Psoas muscle (tissue), 8 donors: ENCODE measurements at places on chromosomes 13 and 19.

DNA sequence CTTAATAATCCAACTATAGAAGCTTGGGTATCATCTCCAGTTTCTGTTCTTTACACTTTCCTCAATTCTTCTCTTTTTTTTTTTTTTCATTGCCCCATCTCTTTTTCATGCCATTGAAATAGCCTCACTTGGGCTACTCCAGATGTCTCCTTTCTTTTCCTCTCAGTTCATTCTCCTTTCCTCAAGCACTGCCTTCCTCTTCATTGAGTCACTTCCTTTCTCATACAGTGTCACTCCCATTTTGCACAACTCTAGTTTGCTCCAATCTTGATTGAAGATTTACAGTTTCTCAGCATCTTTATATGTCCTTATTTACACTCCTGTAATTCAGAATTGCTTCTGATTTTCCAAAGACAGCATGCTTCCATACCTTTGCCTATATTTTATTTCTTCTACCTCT lies 61.3 kb downstream of the IPO5 start:
- no peak for DNase-seq

- no peak for DNase-seq
Observed at GRCh38 chr13:100951016-100951415, 276.4 kb upstream of the TMTC4 start.

DNA sequence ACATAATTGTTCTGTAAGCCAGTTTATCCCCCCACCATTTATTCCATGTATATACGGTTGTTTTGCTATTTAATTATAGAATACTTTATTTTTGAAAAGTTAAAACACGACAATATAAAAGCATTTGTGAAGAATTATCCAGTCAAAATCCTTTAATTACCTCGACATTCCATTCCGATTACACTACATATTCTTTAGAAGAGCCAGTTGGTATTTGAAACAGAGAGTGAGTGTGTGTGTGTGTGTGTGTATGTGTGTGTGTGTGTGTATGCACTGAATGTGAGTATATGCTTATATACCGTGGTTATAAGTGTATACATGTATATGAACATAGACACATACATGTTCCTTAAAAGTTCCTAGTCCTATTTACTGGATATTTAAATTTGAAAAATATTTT lies 87.8 kb upstream of the KLF5 start:
- no peak for DNase-seq

GRCh38 chr19:16104722-16105121 lies 7.0 kb upstream of the RAB8A start:
- no peak for DNase-seq

- DNase-seq = no peak
Observed at GRCh38 chr19:33471111-33471996, 50.2 kb downstream of the PEPD start.

GRCh38 chr19:8610041-8610935 lies at the start of gene ADAMTS10:
Gene ADAMTS10, minus strand, starts transcription at chr19:8610715. Its CDS starts 5,005 bp downstream, at chr19:8605710.
- DNase-seq = no peak

DNA sequence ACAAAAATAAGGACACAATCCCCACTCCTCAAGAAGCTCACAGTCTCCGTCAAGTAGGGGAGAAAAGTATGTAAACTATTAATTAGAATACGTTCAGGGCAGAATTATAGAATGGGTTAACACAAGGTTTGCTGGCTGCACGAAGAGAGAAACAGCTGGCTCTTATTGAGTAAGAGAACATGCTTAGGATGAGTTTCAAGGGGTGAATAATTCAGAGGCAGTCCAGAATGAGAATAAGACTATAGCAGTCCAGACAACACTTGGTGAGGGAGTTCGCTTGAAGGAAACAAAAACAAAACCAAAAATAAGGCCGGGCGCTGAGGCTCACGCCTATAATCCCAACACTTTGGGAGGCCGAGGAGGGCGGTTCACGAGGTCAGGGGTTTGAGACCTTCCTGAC lies 61.9 kb downstream of the THSD1 start:
- no peak for DNase-seq

DNA sequence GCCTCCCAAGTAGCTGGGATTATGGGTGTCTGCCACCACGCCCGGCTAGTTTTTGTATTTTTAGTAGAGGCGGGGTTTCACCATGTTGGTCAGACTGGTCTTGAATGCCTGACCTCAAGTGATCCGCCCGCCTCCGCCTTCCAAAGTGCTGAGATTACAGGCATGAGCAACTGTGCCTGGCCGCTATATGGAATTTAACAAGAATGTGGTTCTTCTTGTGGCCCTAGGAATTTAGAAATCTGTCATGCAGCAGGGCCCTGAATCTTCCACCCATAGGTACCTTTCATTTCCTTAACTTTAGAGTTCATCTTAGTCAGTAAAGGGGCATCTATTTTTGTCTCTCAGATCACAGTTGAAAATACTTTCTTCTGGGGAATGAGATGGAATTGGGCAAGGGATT lies 25.6 kb upstream of the NDFIP2 start:
- no peak for DNase-seq

DNA sequence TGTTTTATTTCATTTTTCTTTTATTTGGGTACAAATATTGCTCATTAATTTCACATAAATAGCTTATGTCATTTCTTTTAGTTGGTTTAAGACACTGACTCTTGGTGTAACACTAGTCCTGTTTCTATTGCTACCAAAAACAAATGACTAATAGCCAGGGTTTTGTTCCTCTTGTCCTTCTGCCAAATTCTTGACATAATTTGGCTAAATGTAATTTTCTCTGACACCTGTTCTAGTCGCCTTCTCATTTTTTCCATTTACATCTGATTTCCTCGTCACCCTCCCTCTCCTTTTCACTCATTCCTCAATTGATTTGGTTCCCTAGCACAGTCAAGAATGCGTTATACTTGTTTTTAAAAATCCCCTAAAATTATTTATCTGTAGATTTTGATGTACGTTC lies 1718.7 kb downstream of the EFNB2 start:
- DNase-seq = no peak

- peak; percentile 87 for DNase-seq
Observed at GRCh38 chr19:38831142-38831605, 420 bp downstream of the ECH1 start.

- no peak for DNase-seq
Observed at GRCh38 chr13:19888799-19889198, 25.4 kb upstream of the ZMYM5 start.
